ENCODE measurements at places on chromosomes 5 and 9. TPM values are rescaled to one million over a fixed set of nuclear protein-coding genes. Genes with fewer than 3 reads are reported as not detected.

FOXD1 gene
- 13.0 TPM for total RNA-seq

GZMA gene
- total RNA-seq: not detected

GDA gene
- total RNA-seq: 0.97 TPM

C5orf34 gene
- total RNA-seq: 5.1 TPM

FAM163B gene
- total RNA-seq: not detected

PCDHGA11 gene
- total RNA-seq: 0.06 TPM

Data from A549 treated with RU486 at 1 μM for 4 hours (cell line).